ENCODE measurements at places on chromosomes 1 and 21. TPM values are rescaled to one million over a fixed set of nuclear protein-coding genes. Genes with fewer than 3 reads are reported as not detected.

DNA sequence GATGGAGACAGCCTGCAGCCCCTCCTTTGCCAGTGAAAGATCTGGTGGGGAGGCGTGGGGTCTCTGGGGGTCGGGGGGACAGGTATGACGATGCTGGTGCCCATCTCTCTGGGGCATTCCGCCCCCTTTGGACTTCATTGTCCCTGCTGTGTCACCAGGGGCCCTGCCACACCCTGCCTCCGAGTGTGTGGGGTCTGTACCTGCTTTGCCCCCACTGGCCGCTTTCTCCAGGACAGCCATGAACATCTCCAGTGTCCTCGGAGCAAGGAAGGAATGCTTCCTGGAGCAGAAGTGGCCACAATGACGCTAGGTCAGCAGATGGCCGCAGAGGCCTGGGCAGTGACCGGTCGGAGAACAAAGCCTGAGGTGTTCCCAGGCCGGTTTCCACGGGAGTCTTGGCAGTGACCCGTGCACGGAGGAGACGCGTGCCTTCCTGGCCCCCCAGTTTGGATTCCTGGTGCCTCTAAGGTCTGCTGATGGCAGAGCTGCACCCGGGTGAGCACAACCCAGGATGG is 18.6 kb upstream of the TRAPPC10 start:
- H3K4me1 ChIP-seq = peaks cover 5% of the 10 kb centered on the region
- no peak overlapping the region for H3K27ac ChIP-seq
- no peaks in the 10 kb centered on the region for H3K27me3 ChIP-seq
- DNase-seq = no peak
- H3K4me3 ChIP-seq = no peak overlapping the region
- H3K36me3 ChIP-seq = no peaks in the 10 kb centered on the region

DNA sequence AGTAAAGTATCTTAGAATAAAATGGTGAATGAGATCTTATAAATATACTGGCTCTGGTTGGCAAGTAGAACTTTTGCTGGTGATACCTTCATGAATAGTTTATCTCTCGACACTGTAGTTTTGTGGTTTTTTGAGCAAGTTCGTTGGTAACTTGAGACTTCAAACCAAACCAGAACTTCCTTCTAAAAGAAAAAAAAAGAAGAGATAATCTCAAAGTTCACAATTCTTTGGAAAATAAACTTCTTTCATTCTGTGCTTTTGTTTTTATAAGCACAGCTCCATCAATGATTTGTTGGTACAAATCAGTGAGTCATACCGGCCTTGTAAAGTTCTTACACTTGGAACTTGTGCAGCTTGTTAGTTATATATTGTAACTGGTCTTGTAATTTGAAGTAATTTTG is 2.3 kb downstream of the HIPK1 start:
- no peaks in the 10 kb centered on the region for H3K36me3 ChIP-seq
- H3K27me3 ChIP-seq = no peaks in the 10 kb centered on the region
- H3K4me1 ChIP-seq = peaks cover 53% of the 10 kb centered on the region
- H3K27ac ChIP-seq = peak overlapping the region; percentile 96

DNA sequence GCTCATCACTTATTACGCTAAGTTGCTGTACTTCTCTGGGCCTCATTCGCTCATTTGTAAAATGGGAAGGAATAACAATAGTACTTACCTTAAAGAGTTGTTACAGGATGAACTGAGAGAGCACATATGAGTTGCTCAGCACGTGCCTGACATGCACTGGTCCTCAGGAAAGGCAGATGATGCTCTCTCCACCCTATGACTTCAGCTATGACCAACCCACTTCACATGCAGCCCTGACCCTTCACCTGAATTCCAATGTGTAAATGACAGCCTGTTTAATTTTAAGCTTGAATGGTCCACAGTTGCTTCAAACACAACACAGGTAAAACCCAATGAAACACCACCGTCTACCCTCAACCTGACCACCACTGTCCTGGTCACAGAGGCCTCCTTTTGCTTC is 32.9 kb downstream of the GADD45A start:
- no peak overlapping the region for H3K4me3 ChIP-seq
- H3K4me1 ChIP-seq = peaks cover 32% of the 10 kb centered on the region
- H3K36me3 ChIP-seq = peaks cover 4% of the 10 kb centered on the region
- no peak for DNase-seq

GRCh38 chr1:154948079-154948478 is 7.8 kb downstream of the PBXIP1 start:
- DNase-seq = no peak
- no peak overlapping the region for H3K4me3 ChIP-seq

GRCh38 chr1:19169642-19170041 is 40.4 kb downstream of the UBR4 start:
- DNase-seq = no peak
- no peak overlapping the region for H3K27ac ChIP-seq

DNA sequence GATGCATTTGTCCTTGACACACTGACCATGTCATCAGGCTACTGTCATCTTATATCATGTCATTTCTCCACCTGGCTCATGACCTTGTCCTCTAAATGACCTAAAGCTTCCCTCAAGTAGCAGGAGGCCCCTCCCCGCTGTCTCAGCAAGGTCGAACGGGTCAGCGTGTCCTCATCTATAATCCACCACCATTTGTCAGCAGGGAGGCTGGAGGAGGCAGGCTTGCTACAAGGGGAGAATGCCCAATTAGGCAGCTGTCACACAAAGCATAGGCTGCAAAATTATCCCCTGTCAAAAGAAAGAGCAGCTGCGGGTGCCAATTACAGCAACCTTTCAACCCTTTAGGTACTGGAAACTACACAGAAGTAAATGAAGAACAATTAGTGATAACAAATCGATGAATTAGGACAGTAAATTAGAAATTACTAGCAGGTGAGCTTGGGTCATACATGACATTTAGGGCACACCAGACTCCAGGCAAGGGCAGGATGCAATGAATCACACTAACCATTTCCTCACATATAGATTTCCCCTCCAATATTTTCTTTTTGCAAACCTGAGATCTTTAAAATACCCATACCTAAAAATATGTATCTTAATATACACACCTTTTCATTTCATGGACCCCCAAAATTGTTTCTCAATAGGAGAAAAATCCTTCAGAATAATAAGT is 61.2 kb downstream of the NRIP1 start:
- H3K4me3 ChIP-seq = no peak overlapping the region
- H3K4me1 ChIP-seq = peaks cover 52% of the 10 kb centered on the region
- peaks cover 4% of the 10 kb centered on the region for H3K36me3 ChIP-seq
- H3K27me3 ChIP-seq = no peaks in the 10 kb centered on the region
- DNase-seq = no peak
- H3K27ac ChIP-seq = no peak overlapping the region

DNA sequence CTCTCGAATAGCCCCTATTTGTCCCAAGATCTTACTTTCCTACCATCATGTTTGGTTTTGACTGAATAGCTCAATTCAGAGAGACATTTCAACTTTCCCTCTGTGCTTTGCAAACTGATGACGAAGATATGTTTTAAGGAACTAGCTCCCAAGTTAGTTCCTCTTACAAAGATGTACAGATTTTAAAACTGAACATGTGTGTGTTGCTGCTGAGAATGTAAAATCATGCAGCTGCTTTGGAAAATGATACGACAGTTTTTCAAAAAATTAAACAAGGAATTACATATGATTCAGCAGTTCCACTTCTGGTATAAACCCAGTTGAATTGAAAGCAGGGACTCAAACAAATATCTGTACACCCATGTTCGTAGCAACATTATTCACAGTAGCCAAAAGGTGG is 33.6 kb downstream of the KIF26B start:
- DNase-seq = no peak
- H3K4me1 ChIP-seq = no peaks in the 10 kb centered on the region
- H3K36me3 ChIP-seq = no peaks in the 10 kb centered on the region
- no peak overlapping the region for H3K27ac ChIP-seq

- no peaks in the 10 kb centered on the region for H3K27me3 ChIP-seq
- H3K4me1 ChIP-seq = peaks cover 16% of the 10 kb centered on the region
- no peak for DNase-seq
- H3K27ac ChIP-seq = no peak overlapping the region
- no peak overlapping the region for H3K4me3 ChIP-seq
- H3K36me3 ChIP-seq = no peaks in the 10 kb centered on the region
Observed at GRCh38 chr1:182175361-182175931, 113.9 kb upstream of the ZNF648 start.

DNA sequence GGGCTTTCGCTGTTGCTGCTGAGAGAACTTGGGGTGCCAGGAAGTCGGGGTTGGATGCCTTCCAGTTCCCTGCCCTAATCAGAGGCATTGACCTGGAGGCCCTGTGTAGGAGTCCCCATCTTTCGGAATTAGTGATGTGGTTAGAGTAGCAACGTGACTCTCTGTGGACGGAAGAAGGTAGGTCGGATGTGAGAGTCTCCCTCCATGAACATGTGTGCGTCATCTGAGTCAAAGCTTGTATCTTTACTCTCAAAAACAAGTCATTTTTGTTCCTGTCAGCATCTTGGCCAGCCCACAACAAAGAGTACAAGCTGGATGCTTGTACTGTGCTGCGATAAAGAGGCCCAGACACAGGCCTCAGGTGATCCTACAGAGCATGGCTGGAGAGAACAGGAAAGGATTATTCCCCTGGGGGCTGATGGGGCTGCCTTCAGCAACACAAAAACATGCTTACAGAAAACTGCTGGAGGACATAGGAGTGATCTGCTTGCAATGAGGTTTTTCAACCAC is 31.0 kb upstream of the IL10 start:
- no peaks in the 10 kb centered on the region for H3K36me3 ChIP-seq
- H3K4me1 ChIP-seq = no peaks in the 10 kb centered on the region
- H3K27me3 ChIP-seq = peaks cover 36% of the 10 kb centered on the region
- H3K27ac ChIP-seq = no peak overlapping the region

DNA sequence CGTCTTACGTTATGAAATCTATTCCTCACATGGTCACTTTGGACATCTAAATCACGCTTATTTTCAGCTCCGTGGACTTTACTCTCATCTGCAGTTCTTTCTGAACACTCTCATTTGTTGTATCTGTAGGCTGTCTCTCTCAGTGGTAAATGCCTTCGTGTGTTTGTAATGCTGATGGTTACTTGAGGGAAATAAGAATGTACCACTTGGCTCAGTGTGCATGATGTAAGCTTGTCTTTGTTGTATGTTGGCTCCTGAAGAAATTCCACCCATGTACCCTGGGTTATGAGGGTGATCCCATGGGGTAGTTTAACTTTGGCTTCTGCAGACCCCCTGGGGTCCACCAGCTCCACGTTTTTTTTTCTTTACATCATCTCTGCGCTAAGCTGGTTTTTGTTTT is 378.4 kb downstream of the SETD4 start:
- H3K4me3 ChIP-seq = no peak overlapping the region
- H3K4me1 ChIP-seq = peaks cover 5% of the 10 kb centered on the region
- no peaks in the 10 kb centered on the region for H3K36me3 ChIP-seq
- peaks cover 32% of the 10 kb centered on the region for H3K27me3 ChIP-seq

GRCh38 chr1:18641005-18641941 is 10.6 kb downstream of the PAX7 start:
- H3K36me3 ChIP-seq = no peaks in the 10 kb centered on the region
- DNase-seq = no peak
- peaks cover 91% of the 10 kb centered on the region for H3K27me3 ChIP-seq
- no peak overlapping the region for H3K4me3 ChIP-seq
- peaks cover 11% of the 10 kb centered on the region for H3K4me1 ChIP-seq

- DNase-seq = peak; percentile 88
- H3K4me1 ChIP-seq = peaks cover 11% of the 10 kb centered on the region
- no peaks in the 10 kb centered on the region for H3K27me3 ChIP-seq
- no peak overlapping the region for H3K27ac ChIP-seq
- H3K4me3 ChIP-seq = no peak overlapping the region
Observed at GRCh38 chr1:99707535-99708142, 58.8 kb downstream of the FRRS1 start.

DNA sequence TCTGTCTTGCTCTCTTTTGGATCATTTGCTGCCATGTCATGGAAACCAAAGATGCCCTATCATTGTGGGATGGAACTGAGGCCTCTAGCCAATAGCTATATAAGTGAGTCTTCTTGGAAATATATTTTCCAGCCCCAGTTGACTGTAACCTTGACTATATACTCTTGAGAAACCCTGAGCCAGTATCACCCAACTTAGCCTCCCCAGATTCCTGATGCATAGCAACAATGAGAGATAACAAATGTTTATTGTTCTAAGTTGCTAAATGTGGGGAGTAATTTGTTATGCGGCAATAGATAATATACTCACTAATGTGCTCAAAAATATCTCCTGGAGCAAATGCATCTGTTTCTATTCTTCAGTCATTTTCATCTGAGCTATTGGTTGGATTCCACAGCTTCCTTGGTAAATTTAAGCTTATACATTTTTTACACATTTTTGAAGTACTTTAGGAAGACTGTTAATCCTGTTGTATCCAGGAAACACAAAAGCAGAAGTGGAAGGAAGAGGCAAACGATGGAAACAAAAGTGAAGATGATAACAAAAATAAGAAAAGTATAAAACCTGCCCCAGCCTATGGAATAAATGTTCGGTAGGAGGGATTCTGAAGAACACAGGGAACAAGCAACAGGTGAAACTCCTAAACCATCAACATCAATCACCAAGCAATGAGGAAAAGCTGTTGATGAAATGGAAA is 6.3 kb upstream of the SRRM1 start:
- H3K27me3 ChIP-seq = peaks cover 24% of the 10 kb centered on the region
- peaks cover 7% of the 10 kb centered on the region for H3K4me1 ChIP-seq
- H3K4me3 ChIP-seq = no peak overlapping the region
- H3K27ac ChIP-seq = no peak overlapping the region
- H3K36me3 ChIP-seq = no peaks in the 10 kb centered on the region

DNA sequence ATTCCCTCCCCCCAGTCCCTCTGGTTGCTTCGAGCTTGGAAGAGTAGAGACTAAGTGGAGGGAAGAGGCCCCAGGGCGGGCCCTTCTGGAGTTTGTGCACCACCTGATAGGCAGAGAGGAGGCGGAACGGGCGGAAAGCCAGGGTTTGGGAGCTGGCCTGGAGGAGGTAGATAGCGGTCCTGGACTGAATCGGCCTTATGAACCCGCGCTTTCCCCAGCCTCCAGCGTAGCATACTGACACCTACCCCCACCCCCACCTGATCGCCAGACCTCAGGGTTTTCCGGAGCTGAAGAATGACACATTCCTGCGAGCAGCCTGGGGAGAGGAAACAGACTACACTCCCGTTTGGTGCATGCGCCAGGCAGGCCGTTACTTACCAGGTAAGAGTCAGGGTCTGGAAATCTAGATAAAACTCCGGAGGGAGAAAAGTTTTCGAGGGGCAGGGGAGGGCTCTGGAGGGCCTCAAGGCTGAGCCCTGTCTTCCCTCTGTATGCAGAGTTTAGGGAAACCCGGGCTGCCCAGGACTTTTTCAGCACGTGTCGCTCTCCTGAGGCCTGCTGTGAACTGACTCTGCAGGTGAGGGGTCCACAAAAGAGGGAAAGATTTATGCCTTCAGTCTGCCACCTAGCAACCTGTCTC is 705 bp downstream of the UROD start:
- H3K27me3 ChIP-seq = no peaks in the 10 kb centered on the region
- H3K27ac ChIP-seq = peak overlapping the region; percentile 96
- peak; percentile 86 for DNase-seq
- peak overlapping the region; percentile 88 for H3K4me3 ChIP-seq
- H3K4me1 ChIP-seq = peaks cover 38% of the 10 kb centered on the region

- no peak overlapping the region for H3K27ac ChIP-seq
- H3K27me3 ChIP-seq = peaks cover 5% of the 10 kb centered on the region
- no peaks in the 10 kb centered on the region for H3K36me3 ChIP-seq
- no peak overlapping the region for H3K4me3 ChIP-seq
- no peaks in the 10 kb centered on the region for H3K4me1 ChIP-seq
Observed at GRCh38 chr1:66095190-66095589, 302.5 kb downstream of the PDE4B start.

Gene RHCE
- total RNA-seq = 0.71 TPM

Gene HCRTR1
- total RNA-seq = 0.50 TPM

Gene AVPR1B
- not detected for total RNA-seq

Gene GJA5
- not detected for total RNA-seq

Gene PDE4B
- total RNA-seq = 53.1 TPM

Gene AADACL3
- not detected for total RNA-seq

Gene LCE2A
- total RNA-seq = not detected

Gene F13B
- not detected for total RNA-seq

Gene PLPPR4
- 5.5 TPM for total RNA-seq

Gene SLC44A3
- 3.6 TPM for total RNA-seq
